ENCODE measurements at places on chromosomes 4 and X.

- DNase-seq, result no peak
These were observed 10.1 kb downstream of the RBPJ start for GRCh38 chr4:26330946-26331345.

DNA sequence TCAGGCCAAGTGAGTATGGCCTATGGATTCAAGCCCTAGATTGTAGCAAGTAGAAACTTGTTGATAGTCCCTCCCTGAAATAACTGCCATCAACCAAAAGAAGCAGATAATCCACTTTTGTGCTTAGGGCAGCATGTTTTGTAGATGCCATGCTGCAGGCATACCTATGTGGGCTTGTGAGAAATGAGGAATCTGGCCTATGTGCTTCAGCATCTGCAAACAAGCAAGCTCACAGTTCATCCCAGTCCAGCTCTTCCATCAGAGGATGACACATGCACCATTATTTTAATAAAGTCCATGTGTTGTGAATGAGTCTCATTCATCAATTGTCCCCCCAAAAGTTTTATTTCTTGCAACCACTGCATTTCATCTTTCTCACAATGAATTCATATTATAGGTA is 421.9 kb upstream of the DIPK2B start:
- DNase-seq, result peak; percentile 77

- no peak for DNase-seq
These were observed 23.1 kb upstream of the LRAT start for GRCh38 chr4:154720618-154721267.

GRCh38 chr4:102104278-102104677 is 241.0 kb downstream of the SLC39A8 start:
- DNase-seq, result no peak

GRCh38 chrX:2967998-2968909 is 38.1 kb upstream of the ARSH start:
- DNase-seq, result no peak

All from HFF-Myc (cell line).